ENCODE measurements at places on chromosomes 1 and 21.

GRCh38 chr1:235236128-235236527, 75.1 kb upstream of the RBM34 start:
- DNase-seq, result no peak

GRCh38 chr1:163875200-163875926, 553.6 kb downstream of the NUF2 start:
- DNase-seq, result no peak

DNA sequence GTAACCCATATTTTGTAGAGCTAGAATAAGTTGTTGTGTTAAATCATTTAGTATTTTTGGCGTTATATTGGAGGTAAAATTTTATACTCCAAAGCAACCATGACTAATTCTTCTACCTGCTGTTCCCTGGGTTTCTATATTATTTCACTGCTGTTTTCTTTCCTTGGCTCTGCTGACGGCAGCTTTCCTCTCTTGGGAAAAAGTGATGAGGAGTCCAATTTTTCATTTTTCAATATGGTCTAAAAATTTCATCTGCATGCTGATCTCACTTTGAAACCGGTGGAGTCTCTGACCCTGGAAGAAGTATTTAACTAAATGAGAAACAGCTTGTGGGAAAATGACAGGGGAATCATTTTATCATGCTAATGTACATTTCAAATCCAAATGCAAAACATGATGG, 110.2 kb downstream of the IFI44 start:
- DNase-seq, result no peak

DNA sequence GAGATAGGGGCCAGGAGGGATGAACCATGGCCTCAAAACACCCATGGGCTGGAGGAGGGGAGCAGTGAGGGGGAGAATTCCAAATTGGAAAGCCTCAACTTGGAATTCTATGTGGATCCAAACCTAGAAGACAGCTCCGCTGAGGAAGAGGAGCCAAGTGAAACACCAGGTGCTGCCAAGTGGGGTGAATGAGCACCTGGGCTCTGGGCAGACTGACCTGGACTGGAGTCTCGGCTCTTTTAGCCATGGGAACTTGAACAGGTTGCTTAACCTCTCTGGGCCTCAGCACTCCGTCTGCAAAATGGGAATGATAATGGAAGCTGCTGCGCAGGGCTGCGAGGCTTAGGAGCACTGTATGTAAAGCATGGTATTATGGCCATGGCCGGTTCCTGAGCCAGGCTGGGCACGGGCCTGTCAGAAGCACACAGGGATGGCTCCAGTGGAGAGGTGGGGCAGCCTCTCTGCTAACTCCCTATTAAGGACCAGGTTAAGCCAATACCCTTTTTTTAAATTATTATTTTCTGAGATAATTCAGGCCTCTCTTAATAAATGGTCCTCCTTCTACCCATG, 81.5 kb downstream of the SYT2 start:
- no peak for DNase-seq

GRCh38 chr1:168842916-168843315, 113.9 kb upstream of the DPT start:
- no peak for DNase-seq

- no peak for DNase-seq
These were observed 13.5 kb downstream of the ADAMTSL4 start for GRCh38 chr1:150562446-150563339.
